NCI-H510A (cell line): ENCODE measurements at places on chromosomes 16 and 17.
A peak's percentile ranks its signal among the peaks of the same experiment; 100 is the strongest.

- no peak for DNase-seq
These were observed 19.8 kb upstream of the CHMP6 start for GRCh38 chr17:80971704-80972304.

GRCh38 chr17:49759203-49759602 lies 4.7 kb downstream of the FAM117A start:
- DNase-seq: no peak

GRCh38 chr17:66032082-66032712 lies 159.7 kb downstream of the CEP112 start:
- no peak for DNase-seq

- DNase-seq: no peak
These were observed 646 bp downstream of the RABEP1 start for GRCh38 chr17:5282642-5283217.

GRCh38 chr16:86576591-86577313 lies 1.6 kb upstream of the FOXL1 start:
- no peak for DNase-seq

DNA sequence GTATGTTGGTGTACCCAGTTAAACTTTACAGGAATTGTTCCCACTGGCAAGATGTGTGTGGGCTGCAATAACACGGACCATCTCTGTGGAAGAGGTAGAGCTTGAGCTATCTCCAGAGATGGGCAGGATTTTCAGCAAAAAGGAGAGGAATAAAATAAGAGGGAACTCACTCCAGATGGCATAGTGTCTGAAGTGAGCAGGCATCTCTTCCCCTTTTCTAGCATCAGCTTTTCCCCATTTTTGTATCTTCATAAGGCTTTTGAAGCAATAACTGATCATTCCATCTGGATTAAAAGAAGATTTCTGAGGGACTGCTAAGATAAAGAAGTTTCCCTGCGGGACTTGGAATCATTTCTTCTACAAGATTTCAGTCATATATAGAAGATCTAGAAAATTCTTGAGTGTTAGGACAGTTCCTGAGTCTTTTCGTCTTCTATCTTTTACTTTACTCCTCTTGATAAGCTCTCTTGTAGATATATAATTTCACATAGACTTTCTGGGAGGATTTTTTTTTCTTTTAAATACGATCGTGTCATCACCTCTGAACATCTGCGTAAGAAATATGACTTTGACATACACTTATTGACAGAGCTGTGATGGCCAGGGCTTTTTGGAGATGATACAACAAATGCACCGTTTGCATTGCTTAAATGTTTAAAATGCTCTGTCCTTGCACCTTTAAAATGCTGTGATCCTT lies 2.1 kb downstream of the CPD start:
- no peak for DNase-seq

GRCh38 chr17:65181237-65182061 lies 44.3 kb downstream of the RGS9 start:
- DNase-seq: no peak

DNA sequence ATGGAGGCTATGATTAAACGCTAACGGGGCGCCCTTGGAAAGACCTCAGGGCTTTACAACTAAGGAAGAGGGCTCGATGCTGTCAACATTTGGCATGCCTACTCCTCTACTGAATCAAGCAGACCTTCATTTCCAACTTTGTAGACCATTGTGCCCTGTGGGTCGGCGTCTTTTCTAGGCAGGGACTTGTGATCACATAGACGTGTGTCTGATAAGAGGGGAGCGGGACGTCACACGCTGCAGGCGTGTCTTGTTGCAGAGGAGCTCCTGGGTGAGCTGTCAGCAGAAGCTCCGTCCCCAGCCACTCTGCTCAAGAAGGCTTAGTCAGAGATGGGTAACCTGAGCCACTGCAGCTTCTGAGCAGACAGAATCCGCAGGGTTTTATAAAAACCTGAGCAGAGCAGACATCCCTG lies 2.8 kb downstream of the MAPK8IP3 start:
- DNase-seq: peak; percentile 37

DNA sequence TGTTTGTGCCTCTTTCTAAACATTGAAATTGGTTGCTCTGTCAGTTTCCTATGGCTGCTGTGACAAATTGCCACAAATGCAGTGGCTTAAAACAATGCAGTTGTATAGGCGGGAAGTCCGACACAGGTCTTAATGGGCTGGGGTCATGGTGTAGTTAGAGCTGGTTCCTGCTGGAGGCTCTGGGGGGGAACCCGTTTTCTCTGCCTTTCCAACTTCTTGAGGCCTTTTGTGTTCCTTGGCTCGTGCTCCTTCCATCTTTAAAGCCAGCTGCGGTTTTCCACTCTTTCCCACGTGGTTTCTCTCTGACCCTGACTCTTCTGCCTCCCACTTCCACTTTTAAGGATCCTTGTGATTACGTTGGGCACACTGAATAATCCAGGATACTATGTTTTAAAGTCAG lies 12.5 kb downstream of the EPN2 start:
- no peak for DNase-seq

GRCh38 chr17:12098568-12098967 lies 77.9 kb downstream of the MAP2K4 start:
- no peak for DNase-seq

GRCh38 chr16:26510924-26511323 lies 555.8 kb upstream of the C16orf82 start:
- DNase-seq: no peak

GRCh38 chr17:80671039-80671824 lies 126.6 kb downstream of the RPTOR start:
- DNase-seq: no peak

GRCh38 chr16:17850581-17851250 lies 380.0 kb upstream of the XYLT1 start:
- no peak for DNase-seq

- DNase-seq: no peak
These were observed 506 bp downstream of the CAMKK1 start for GRCh38 chr17:3892095-3892998.

GRCh38 chr17:60473788-60474187 lies 51.5 kb downstream of the CHCT1 start:
- no peak for DNase-seq

DNA sequence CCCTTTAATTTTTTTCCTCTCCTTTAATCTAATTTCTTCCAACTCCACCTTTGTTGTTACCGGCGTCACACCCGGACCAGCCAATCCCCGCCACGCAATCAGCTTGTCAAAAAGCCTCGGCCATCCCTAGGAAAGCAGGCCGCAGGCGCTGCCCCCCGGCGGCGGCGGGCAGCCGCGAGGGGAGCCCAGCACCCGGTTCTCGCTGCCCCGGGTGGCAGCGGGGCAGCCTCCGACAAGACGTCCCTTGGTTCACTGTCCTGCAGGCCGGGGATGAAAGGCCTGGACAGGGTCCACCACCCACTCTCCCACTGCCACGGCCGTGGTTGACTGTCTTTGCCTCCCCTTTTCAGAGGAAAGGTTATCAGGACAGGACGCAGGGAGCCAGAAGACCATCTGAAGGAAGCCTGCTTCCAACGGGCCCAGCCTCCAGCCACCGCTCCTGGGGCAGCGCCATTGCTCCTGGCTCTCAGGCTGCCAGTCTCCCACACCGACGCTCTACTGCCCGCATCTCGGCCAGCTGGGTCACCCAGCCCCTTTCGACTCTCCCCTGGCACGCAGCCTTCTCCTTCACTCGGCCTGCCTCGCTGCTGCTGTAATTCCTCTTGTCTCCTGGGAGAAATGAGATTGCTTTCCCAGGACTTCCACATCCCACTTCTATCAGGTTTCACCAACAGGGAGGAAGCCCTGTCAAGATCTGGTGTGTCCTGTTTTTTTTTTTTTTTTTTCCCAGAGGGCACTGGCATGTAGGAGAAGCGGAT lies 2.8 kb upstream of the UBTF start:
- DNase-seq: peak; percentile 49

GRCh38 chr16:17432901-17433576 lies 37.7 kb downstream of the XYLT1 start:
- DNase-seq: no peak

- peak; percentile 4 for DNase-seq
These were observed 14.2 kb downstream of the ANKFY1 start for GRCh38 chr17:4249452-4250029.

DNA sequence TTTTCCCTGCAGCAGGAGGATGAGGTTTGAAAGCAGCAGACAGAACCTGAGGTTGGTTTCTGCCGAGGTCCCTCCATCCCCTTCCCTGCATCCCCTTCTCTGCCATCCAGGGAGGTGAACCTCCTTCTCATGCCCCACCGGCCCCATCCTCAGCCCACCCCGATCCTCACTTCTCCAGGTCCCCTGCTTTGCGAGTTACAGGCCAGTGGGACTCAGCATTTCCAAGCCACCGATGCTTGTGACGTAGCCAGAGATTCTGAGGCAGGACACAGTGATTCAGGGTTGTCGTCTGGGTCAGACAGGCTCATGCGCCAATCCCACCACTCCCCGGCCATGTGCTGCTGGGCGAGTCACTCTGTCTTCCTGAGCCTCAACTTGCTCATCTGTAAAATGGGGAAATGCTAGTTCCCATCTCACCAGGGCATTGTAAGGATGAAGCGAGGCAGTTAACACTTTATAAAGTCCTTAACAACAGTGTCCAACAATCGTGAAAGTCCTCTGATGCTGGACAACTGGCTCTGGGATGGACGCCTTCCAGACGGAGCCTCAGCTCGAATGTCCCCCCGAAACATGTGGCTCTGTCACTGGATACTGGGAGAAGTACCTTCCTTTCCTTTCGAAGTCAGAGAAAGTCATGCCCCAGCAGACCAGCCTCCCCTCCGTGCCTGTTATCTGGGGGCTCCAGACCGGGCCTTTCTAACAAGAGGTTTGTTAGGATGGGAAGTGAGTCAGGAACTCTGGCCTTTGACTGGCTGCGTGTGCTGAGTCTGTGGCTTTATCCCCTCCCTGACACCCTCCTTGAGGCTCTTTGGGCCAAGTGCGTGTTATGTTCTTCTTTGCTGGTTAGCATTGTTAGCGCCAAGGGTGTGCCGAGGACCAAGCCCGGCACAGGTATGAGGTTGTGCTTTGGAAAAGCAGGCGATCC lies 21.9 kb downstream of the SEC14L5 start:
- no peak for DNase-seq

- DNase-seq: no peak
These were observed 16.2 kb upstream of the MRC2 start for GRCh38 chr17:62611292-62611691.

DNA sequence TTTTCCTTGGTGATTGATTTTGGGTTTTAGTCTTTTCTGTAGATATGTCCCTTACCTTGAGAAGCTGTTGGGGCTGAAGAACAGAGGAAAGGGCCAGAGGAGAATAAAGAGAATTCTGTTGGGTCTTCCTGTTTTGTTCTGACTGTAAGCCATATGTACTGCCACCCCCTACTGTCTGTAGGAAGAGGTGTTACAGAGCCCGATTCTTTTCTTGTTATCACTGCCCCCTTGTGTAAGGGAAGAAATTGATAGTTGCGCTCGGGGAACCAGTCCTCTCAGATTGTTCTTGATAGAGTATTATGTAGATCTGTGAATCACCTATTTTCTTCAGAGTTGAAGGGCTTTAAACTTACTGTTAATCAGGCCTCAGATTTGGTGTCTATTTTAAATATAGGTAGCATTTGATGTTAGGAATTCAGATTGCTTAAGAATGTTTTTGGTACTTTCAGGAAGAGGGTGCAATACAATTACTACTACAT lies 2.4 kb downstream of the TANC2 start:
- DNase-seq: peak; percentile 72

GRCh38 chr16:88967830-88968588 lies 9.0 kb downstream of the CBFA2T3 start:
- no peak for DNase-seq

DNA sequence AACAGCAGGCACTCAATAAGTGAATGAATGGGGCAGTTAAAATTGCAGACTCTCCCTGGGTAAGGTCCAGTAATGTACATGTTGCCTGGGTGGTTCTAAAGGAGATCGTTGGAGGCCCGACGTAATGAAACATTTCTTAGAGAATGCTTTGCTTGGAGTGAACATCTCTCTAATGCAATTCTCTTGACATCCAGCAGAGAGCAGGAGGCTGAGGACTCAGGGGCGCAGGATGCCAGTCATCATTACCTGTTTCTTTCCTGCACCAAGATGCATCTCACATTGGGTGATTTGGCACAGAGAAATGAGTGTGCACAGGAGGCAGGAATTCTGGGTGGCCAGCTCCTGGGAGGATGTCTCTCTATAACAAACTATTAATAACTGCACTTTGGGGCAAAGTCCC lies 130.3 kb upstream of the RBBP6 start:
- DNase-seq: no peak

DNA sequence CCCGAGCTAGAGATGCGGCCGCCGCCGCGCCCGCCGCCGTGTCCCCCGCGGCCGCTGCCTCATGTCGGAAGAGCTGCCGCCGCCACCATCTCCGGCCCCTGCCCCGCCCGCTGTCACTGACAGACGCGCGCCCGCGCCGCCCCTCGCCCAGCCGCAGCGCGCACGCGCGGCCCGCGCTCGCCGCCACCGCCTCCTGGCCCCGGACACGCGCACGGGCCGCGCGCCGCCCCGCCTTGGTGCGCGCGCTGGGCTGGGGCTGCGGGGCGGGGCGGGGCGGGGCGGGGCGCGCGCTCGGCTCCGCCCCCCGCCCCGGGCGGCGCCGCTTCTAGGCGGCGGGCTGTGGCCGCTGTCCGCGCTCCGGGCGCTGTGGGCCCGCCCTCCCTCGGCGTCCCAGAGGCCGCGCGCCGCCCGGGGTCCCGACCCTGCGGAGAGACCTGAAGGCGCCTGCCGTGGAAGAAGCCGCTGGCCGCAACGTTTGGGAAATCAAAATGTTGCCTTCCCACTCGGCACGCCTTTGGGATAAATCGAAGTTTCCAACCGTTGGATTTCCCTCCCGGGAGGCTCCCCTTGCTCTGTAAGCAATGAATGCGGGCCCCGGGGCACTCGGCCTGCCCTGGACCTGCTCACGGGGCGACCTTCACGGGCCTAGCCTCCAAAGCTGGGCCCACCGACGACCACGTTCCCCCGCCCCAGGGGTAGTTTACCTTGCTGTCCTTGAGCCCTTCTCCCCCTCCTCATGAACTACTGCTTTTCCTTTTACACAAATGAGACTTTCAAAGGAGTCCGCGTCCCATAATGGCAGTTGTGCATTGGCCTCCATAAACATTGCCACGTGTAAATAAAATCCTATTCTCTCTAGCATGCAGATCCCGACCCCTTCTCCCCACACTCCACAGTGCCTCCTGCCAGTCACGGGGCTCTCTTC lies at the start of gene ADCY9:
Gene ADCY9 (minus strand): TSS at position 118 of the 925 bp plus-strand sequence. CDS start 1,000 bp downstream, outside the sequence.
- DNase-seq: no peak

DNA sequence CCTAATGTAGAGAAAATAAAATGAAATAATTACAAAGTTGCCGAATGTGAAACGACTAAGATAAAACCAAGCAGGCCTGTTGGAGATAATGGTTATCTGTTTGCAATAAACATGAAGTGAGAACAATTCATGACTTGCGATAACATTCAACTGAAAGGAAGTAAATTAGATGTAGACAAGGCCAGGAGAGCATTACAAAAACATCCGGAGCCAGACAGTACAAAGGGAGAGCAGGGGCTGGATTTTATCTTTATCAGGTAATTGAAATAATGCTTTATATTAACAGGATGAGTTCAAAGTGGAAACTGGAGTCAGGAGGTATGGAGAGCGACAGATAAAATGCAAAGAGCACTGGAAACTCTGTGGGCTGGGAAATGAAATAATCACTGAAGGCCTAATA lies 265.6 kb upstream of the GOT2 start:
- no peak for DNase-seq

DNA sequence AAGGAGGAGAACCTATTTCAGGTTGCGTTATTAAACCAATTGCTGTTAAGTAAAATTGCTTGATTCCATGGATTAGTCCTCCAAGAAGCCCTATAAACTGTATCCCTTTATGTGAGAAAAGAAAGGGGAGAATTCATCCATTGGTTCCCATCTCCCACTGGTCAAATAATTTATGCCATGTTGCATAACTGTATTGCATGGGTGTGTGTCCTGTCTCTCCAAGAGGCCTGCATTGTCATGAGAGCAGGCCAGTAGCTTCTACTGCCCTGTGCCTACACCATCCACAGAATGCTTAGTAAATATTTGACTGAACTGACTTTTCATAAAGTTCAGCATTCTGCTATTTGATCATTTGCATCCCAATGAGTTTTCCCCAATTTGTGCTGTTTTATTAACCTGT lies 11.7 kb upstream of the TOB1 start:
- no peak for DNase-seq
